Stimulated activated CD4-positive, alpha-beta T cell treated with anti-CD3 and anti-CD28 coated beads, Interleukin-1b, Interleukin-23, amount 100 ng/mL, for 4 hours (primary cell): ENCODE measurements at places on chromosomes 2 and 18.

DNA sequence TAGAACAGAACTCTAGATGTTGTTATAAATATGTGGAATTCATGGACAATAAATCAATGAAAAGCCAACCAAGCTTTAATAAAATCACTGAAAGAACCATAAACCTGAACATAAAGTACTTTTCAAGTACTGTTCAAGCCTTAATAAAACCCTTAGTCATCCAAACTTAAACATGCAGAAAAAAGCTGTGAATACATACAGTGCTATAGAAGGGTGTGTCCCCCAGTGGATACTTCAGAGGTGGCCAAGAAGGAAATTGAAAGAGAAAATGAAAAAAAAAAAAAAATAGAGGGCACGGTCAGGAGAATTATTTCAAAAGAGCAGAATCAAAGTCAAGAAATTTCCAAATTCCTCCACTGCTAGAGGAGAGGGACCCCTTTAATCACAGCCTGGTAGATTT lies 141.1 kb downstream of the SP100 start:
- DNase-seq: no peak

DNA sequence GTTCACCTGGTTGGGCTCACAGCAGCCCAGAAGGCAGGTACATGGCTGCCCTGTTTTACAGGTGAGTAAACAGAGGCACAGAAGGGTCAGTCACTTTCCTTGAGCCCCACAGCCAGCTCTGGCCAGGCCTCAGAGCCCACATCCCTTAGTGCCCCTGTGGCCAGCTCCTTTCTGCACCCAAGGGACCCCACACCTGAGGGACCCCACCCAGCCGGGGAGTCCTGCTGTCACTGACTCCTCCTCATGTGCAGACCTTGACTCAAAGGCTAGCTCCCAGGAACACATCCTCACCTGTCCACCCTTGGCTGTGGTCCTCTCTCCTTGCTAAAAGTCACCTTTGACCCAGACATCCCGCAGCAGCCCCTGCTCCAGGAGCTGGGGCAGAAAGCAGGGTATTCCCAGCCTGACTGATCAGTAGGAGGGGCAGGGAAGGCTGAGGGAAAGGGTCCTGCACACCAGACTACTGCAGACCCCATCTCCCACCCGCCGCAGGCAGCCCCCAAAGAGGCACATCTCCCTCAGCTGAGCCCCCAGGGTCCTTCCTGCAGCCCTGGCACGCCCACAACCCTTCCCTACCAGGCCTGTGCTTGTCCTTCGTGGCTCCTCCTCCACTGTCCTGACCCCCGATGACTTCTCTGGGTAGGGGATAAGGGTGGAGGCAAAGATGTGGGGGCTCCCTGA lies 9.8 kb upstream of the ARHGEF4 start:
- no peak for DNase-seq

GRCh38 chr2:71530211-71530610 lies 76.8 kb downstream of the DYSF start:
- DNase-seq: no peak

- DNase-seq: no peak
Measured at GRCh38 chr2:150280231-150280630, 207.2 kb downstream of the RND3 start.

- DNase-seq: no peak
Measured at GRCh38 chr18:61719671-61720070, 173.1 kb downstream of the RNF152 start.

DNA sequence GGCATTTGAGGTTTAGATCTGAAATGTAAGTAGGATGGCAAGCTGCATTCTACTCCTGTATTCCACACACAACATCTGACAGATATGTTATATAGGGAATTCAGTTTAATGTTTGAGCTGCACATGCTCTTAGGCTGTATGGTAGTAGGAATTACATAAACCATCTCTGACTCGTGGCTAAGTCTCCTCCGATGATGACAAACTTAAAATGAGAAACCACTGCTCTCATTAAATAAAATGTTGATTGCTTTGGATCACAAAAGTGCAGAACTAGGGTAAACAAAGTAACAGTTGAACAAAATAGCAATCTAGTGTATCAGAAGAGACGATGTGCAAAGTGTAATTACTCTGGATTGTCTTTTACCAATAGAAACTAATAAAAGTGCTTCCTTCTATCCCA lies 50.1 kb upstream of the WDR75 start:
- DNase-seq: no peak

- DNase-seq: no peak
Measured at GRCh38 chr2:238060096-238060541, 682 bp upstream of the SCLY start.

DNA sequence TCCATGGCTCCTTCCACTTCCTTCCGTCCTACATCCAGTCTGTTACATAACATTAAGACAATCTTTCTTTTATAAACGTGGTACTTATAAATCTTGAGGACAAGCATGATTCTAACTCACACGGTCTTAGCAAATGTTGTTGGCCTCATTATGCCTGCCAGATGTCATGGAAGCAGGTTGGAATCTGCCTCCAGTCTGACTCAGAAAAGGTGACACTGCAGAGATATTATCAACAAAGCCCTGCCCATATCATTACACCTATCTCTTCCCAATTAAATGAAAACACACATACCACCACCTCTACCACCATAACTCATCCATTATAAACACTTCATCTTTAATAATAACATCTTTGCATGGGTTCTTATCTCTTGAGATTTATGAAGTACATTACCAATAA lies 334.7 kb upstream of the CHAC2 start:
- DNase-seq: no peak

DNA sequence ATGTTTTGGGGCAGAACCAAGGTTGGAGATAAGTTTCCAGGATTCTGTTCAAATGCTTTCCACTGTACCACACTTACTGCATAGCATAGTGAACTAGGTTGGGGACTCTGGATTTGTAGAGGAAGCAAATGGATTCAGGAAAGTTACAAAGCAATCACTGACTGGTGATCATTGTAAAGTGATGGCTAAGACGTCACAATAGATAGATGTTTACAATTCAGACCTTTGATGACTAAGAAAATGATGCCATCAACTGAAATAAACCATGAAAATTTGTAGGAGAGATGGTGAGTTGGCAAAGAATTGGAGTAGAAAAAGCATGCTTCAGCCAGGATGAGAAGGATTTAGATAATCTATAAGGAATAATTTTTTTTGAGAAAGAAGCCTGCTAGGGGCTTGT lies 178.0 kb downstream of the UBE2E3 start:
- DNase-seq: no peak

DNA sequence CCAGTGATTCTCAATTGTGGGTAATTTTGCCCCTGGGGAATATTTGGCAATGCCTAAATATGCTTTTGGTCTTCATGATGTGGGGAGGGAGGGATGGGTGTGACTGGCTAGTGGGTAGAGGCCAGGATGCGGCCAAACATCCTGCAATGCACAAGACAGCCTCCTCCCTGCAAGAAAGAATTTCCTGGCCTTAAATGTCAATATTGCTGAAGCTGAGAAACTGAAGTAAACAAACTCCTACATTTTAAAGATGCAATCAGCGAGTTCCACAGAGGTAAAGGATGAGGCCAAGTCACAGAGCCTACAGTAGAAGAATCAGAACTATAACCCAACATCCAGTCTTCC lies 272.9 kb upstream of the EPHA4 start:
- DNase-seq: no peak

DNA sequence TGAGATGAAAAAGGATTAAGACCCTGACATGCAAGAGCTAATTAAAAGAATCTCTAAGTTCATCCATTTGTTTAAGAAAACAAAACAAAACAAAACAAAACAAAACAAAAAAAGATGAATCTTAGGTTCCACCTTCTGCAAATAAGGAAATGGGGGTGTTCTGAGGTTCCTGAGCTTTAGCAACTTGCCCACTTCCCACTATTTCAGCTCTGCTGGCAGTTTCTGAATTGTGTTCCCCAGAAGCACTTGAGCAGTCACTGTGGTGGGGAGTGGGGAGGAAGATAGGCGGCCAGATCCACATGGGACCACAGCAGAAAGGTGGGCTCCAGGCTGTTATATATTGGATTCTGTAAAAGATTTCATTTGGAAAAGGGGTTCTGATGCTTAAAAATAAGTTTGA lies 20.3 kb downstream of the INO80C start:
- no peak for DNase-seq

DNA sequence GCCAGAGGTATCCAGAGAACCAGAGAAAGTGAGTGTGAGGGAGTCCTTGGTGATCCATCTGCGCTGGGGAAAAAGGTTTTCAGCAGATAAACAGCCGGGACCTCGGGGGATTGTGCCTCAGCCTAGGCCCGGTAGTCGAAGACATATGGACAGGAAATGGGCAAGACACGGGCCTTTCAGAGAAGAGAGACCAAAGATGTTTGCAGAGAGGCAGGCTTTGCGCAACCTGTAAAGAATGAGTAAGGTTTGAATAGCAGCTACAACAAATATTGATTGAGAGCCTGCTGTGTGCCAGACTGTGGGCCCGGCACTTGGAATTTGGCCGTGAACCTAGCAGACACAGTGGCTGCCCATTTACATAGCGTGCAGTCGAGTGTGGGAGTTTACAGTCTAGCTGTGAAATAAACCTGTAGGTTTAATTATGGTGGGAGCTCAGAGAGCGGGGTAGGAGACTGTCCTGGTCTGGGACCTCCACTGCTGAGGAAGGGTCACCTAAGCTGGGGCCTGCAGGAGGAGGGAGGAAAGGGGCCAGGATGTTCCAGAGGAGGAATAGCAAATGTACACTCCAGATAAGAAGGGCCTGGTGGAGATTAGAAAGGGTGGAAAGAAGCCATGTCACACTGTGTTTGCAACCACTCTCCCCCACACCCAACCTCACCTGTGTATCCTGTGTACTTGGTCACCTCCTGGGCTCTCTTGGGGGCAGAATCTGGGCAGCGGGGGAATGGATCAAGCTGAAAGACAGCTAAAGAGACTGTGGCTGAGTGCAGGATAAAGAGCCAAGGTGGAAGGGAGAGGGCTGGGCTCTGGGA lies 3.0 kb downstream of the SH2D6 start:
- no peak for DNase-seq

DNA sequence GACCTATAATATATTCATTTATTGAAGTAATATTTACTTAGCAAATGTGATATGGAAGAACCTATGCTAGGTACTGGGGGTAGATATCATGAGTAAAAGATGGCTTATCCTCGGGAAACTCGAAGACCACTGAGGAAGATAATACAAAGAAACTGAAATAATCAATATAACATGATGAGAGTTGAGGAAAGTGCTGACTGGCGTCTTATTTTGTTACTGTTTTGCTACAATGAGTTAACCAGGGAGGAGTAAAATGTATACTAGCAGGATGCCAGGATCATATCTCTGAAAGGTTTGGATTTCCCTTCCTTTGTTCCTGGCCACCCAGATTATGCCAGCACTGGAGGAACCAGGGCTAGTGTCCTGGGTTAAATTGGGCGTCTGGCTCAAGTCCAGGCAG lies 111.7 kb upstream of the SPATS2L start:
- DNase-seq: no peak

DNA sequence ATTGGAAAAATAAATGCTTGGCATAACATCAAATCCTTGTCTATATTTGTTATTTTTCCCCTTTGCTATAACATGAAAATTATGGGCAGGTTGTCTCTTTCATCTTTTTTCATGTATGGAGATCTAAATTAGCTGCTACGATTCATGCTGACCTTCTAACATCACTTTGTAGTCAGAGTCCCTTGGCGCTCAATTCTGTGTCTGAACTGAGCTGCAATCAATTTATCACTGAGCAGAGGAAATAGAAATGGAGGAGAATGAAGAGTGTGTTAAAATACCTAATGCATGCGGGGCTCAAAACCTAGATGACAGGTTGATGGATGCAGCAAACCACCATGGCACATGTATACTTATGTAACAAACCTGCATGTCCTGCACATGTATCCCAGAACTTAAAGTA lies 168.9 kb downstream of the CDH7 start:
- DNase-seq: no peak

- DNase-seq: peak; percentile 20
Measured at GRCh38 chr2:233857511-233858141, 3.3 kb upstream of the HJURP start.

GRCh38 chr2:65053199-65053598 lies 3.0 kb upstream of the CEP68 start:
- DNase-seq: no peak

DNA sequence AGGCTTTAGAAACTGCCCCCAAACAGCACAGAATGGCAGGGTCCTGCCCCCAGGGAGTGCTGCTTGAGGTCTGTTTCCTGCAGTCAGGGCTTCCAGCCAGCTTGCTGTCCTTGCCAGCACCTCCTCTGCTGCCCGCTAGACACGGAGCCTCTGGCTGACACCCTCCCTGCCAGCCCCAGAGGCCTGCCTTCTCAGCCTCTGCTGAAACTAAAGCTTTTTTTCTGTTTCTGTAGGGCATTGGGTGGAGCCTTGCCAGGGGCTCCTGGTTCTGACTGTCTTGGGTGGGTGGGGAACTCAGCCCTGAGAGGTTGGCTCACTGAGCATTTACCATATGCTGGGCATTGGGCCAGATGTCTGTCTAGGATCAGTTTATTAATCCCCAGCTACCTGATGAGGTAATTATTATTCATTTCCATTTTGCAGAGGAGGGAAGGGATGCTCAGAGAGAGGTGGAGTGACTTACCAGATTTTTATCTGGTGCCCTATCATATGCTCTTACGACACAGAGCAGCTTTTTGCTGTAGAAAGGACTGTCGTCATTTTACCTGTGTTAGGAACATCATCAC lies 35.4 kb downstream of the INPP4A start:
- DNase-seq: no peak

DNA sequence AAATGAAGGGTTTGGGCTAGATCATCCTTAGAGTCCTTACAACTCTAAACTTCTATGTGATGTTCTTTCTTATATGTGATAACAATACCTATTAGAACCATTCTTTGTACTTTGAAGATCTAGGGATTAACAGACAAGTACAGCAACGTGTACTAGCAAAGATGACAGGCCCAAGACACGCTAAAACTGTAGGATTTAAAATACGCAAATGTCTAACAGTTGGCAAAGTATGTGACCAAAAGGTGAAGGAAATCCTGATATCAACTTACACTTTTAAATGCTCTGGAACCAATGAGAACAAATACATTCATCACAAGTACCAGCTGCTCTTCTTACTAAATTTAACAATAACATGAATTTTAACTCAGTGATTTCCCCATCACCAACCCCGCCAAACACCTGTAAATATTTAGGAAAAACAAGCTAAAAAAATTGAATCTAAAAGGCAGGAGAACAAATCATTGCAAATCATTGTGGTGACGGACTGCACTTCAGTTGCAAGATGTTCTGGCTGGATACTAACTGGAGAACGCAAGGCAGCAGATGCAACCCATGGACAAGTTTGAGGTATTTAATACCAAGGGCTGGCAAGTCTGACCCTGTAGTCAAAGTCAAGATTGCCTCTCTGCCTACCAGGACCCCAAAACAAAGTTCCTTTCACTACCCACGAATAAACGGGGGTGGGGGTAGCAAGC lies 1.4 kb downstream of the ANKRD44 start:
- no peak for DNase-seq

- DNase-seq: no peak
Measured at GRCh38 chr2:170396799-170397459, 219.0 kb downstream of the MYO3B start.

- DNase-seq: no peak
Measured at GRCh38 chr2:227818675-227819397, 5.2 kb downstream of the CCL20 start.

- no peak for DNase-seq
Measured at GRCh38 chr2:29397713-29398112, 282.5 kb downstream of the CLIP4 start.
